ENCODE measurements at places on chromosomes 3 and 15.

- no peak for DNase-seq
Observed at GRCh38 chr15:87597346-87598052, 659.0 kb downstream of the NTRK3 start.

DNA sequence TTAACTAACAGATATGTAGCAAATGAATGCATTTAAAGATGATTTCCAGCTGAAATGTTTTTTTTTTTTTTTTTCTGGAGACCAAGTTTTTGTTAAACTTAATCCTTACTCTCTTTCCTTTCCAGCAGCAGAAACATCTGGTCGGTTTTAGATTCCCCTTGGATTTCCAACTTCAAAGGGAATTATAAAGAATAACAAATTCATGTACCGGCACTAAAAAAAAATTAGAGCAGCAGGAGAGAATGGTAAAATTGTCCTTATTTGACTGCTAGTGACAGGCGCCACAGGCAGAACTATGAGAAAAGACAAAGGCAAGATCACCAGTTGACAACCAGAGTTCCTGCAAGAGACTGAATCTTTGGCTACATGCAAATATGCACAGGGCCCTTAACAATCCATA lies 393.3 kb downstream of the TIGIT start:
- no peak for DNase-seq

DNA sequence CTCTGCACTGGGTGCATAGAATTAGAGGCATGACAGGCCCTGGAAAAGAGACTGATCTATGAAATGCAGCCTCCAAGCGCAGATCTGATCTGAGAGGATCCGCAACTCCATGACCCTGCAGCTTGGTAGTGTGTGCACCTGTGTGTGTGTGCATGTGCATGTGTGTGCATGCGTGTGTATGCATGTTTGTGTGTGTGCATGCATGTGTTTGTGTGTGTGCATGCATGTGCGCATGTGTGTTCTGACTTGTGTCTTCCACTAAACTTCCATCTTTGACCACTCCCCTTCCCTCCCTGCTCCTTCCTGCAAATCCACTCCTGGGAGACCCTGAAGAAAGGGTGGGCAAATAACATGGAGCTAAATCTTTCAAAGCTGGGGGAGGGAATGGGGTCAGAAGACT lies 256.9 kb downstream of the PLCL2 start:
- DNase-seq, result no peak

DNA sequence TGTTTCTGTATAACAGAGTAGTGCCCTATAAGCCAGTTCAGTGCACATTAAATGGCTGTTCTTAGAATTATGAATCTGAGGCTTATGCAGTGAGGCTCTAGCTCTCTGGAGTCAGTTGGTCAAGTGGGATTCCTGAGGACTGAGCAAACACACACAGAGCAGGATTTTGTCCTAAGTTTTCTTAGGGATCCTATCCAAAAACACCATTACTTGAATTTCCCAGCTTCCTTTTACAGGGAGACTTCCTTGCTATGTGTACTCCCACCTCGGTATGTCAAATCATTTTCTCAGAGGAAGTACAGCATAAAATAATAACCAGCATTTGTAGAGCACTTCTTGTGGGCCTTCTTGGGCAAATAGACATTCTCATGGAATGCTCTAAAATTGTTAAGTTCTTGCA lies 63.1 kb upstream of the GOLGA6B start:
- DNase-seq, result no peak

DNA sequence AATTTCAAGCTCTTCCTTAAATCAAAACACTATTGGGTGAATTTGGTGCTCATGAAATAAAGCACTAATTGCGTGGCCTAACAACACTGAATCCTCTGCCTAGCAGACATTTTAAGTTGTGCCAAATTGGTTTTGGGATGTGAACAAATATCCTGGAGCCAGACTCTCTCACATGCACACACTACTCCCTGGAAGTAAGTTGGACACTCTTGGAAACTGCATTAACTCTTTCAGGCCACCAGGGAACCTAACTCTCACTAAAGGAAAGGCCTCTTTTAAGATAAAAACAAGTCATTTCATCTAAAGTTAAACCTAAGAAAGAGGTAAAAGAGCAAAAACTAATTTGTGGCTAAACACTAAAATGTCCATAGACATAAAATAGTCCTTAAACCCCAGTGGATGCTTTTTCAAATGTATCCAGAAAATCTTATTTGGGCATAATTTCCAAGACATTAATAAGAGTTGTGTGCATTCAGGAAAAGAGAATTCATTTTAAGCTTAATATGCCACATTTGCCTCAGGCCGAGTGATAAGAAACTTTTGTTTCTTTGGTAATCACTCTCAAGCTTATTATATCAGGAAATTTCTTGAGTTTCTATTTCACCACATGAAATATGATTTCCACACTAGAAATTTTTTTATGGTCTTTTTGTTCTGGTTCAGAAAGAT lies 61.8 kb downstream of the ZBTB20 start:
- no peak for DNase-seq

GRCh38 chr3:142929890-142930289 lies 33.6 kb downstream of the PAQR9 start:
- DNase-seq, result no peak

DNA sequence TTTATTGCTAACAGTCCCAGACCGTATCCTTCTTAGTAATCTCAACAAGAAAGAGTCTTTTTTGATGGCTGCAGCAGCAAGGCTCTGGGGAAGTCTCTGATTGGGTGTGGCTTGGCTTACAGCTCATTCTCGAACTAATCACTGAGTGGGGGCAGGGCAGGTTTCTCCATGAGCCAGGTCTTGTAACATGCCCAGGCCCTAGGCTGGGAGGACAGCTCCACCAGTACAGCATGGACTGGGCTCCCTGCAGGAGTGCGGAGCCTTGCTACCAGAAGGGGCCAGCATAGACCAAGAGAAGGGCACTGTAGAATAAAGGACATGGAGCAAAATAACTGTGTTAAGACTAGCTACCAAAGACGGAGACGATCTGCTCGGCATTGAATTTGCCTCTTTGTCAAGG lies 7.2 kb downstream of the CD276 start:
- no peak for DNase-seq

GRCh38 chr3:107679921-107680320 lies 157.2 kb downstream of the BBX start:
- no peak for DNase-seq

DNA sequence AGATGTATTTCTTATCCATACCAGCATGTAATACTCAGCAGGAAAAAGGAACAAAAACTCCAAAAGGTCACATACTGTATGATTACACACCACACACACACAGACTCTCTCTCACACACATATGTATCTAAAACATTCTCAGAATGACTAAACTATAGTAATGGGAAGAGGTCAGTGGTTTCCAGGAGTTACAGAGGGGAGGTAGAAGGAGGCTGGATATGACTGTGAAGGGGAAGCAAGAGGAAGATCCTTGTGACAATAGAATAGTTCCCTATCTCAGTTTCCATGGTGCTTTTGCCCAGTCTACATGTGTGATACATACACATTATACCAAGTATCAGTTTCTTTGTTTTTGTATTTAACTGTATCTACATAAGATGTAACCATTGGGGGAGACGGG lies 190.1 kb downstream of the IL5RA start:
- no peak for DNase-seq

GRCh38 chr15:43749690-43750345 lies 3.6 kb downstream of the PDIA3 start:
- no peak for DNase-seq

DNA sequence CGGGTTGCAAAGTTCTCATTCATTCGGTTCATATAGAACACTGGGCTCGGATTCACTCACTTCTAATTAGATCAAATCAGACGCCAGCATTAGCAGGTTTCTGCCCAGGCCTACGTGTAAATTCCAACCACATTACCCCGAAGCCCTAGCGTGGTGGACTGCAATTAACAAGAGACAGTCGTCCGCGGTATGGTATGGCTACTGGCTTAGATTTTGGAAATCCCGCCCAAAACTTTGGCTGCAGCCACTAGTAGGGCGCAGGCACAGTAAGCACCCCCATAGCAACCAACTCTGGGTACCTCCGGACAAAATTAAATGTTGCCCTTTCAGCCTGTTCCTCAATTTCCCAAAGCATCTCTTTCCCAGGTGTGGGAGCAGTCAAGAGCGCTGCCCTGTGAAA lies 771 bp downstream of the RARRES1 start:
- DNase-seq, result no peak

DNA sequence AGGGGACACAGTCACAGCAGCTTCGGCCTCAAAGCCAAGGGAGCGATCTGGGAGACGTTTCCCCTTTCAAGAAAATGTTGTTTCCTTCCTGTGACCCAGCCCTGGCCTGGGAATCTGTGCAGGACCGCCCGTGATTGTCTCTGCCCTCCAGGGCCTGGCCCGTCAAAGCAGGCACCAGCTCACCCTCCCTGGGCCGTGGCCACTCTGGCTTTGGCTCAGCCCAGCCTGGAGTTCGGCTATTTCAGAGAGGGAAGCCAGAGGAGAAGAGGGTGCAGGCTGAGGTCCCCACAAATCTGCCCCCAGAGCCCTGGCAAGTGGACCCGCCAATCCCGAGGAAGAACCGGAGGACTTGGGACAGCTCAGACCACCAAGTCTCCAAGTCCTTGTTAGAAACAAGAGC lies 12.7 kb downstream of the GATA2 start:
- no peak for DNase-seq

- no peak for DNase-seq
Observed at GRCh38 chr3:6512172-6512800, 348.6 kb upstream of the GRM7 start.

DNA sequence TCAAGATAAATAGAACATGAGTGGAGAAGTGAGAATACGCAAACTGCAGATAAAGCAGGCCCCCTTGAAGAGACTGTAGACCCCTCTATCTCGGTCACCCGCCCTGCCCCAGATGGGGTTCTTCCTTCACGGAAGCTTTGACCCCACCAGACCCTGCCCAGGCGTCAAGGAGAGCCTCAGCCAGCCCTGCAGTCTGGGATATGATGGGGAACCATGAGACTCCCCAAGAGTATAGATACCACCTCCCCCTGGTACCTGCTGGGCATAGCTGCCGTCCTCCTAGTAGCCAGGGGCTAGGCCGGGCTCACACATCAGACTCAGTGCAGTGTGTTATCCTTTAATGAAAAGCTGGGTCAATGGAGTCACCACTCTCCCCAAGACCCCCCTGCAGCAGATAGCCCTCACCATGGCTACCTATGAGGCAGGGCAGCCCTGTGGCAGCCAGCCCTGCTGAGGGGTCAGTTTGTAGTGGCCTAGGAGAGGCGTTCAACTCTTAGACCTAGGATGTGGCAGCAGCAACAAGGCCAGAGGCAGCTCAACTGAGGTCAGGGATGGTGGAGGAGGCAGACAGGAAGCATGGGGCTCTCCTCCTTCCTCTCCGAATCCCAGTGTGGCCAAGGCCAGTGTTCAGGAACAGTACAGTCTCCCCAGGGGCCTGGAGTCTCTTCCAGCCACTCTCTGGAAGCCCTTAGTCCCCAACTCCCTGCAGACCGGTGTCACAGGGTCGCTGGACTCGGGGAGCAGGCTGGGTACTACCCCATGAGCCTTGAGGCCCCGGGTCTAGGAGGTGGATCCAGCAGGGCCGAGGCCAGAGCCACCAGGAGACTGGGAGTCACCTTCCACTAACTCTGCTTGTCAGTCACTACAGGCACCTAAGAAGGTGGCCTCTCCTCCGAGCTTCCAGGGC lies 26.1 kb downstream of the PLXNB1 start:
- no peak for DNase-seq

- DNase-seq, result no peak
Observed at GRCh38 chr3:118636841-118637240, 397.8 kb downstream of the IGSF11 start.

- peak; percentile 35 for DNase-seq
Observed at GRCh38 chr3:194274424-194275085, 76.6 kb downstream of the CPN2 start.

DNA sequence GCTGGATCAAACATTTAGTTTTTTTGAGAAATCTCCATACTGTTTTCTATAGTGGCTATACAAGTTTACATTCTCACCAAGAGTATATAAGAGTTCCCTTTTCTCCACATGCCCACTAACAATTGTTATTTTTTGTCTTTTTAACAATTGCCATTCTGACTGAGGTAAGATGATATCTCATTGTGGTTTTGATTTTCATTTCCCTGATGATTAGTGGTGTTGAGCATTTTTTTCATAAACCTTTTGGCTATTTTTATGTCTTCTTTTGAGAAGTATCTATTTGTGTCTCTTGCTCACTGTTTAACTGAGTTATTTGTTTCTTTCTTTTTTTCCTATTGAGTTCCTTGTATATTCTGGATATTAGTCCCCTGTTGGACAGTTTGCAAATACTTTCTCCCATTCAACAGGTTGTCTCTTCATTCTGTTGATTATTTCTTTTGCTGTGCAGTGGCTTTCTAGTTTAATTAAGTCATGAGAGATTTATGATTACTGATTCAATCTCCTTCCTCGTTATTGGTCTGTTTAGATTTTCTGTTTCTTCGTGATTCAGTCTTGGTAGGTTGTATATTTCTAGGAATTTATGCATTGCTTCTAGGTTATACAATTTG lies 6.7 kb upstream of the RNF13 start:
- no peak for DNase-seq

GRCh38 chr3:121951291-121951919 lies 57.2 kb downstream of the SLC15A2 start:
- DNase-seq, result no peak

DNA sequence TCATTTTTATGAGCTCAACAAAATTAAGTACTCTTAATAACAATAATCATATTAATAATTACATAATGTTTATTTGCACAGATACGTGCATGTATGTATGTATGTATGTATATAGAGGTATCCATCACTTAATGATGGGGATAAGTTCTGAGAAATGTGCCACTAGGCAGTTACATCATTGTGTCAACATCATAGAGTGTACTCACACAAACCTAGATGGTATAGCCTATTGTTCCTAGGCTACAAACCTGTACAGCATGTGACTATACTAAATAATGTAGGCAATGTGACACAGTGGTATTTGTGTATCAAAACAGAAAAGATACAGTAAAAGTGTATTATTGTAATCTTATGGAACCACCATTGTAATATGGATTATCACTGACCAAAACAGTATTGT lies 874.7 kb upstream of the GBE1 start:
- DNase-seq, result no peak

GRCh38 chr3:46281551-46281950 lies 39.3 kb downstream of the CCR3 start:
- no peak for DNase-seq

DNA sequence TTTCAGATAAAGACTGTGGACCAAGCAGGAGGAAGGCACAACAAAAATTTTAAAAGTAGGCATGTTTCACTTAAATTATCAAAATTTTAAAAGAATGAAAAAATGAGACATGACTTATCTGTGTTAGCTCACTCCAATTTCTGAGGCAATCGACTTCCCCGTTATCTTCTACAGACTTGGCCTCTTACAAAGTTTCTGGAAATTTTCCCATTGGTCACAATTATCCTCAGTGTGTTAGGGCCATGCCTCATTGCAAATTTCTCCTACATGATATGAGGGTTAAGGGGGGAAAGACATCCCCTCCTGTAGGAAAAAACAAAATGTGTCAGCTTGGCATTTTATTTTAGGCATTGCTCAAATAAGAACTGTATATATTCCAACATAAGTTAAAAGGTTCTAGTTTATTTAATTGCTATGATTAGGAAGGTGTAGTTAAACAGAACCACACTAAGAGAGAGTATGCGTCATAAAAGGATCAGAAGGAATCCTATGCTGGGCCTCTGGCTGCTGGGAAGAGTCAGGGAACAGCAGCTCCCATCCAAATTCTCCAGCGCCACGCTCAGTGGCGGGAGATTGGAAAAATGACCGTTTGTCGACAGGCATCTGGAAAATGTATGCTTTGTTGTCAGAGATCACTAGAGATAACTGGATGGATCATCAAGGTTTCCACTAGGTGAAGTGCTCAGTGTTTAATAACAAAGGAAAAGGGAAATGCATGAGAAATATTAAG lies 463.6 kb upstream of the NR2F2 start:
- no peak for DNase-seq

Measured in NT2/D1 (cell line).